ENCODE measurements at places on chromosomes 5 and 9. TPM values are rescaled to one million over a fixed set of nuclear protein-coding genes. Genes with fewer than 3 reads are reported as not detected.

The GARIN3 gene
- not detected for total RNA-seq

The LRRC70 gene
- 6.5 TPM for total RNA-seq

DNA sequence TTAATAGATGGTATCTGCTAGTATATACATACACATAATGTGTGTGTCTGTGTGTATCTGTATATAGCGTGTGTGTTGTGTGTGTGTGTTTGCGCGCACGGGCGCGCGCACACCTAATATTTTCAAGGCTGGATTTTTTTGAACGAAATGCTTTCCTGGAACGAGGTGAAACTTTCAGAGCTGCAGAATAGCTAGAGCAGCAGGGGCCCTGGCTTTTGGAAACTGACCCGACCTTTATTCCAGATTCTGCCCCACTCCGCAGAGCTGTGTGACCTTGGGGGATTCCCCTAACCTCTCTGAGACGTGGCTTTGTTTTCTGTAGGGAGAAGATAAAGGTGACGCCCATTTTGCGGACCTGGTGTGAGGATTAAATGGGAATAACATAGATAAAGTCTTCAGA is 757 bp downstream of the FXN start:
- no peak for DNase-seq

GRCh38 chr5:31886206-31886605 is 247.3 kb downstream of the PDZD2 start:
- DNase-seq = no peak

- DNase-seq = no peak
Observed at GRCh38 chr5:120101771-120102170, 362.3 kb upstream of the PRR16 start.

DNA sequence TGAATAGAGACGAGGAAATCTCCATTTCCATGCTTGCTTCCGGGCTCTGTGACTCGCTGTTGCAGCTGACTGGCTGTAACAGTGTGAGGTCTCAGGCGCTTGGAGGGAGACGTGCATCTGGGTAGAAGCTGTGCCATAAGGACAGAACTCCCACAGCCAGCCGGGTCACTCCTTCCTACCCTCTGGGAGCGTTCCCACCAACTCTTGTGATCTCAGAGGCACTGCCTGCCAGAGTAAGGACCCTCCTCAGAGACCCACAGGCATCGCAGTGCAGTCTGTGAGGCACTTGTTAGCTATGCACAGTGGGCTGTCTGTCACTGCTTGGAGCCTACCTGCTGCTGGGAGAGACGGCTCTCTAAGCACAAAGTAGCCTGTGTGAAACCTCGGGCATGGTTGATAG is 203.4 kb upstream of the SEMA6A start:
- DNase-seq = no peak

Measured in omental fat pad (tissue), 4 donors.